Activated T-cell treated with anti-CD3 and anti-CD28 coated beads, Interleukin-2, amount 50 U/mL, for 72 hours (primary cell): ENCODE measurements at places on chromosomes 3 and 15.

GRCh38 chr15:66919421-66919820 lies 146.0 kb upstream of the SMAD3 start:
- DNase-seq = no peak

GRCh38 chr3:115655761-115656282 lies 32.5 kb downstream of the GAP43 start:
- DNase-seq = no peak

DNA sequence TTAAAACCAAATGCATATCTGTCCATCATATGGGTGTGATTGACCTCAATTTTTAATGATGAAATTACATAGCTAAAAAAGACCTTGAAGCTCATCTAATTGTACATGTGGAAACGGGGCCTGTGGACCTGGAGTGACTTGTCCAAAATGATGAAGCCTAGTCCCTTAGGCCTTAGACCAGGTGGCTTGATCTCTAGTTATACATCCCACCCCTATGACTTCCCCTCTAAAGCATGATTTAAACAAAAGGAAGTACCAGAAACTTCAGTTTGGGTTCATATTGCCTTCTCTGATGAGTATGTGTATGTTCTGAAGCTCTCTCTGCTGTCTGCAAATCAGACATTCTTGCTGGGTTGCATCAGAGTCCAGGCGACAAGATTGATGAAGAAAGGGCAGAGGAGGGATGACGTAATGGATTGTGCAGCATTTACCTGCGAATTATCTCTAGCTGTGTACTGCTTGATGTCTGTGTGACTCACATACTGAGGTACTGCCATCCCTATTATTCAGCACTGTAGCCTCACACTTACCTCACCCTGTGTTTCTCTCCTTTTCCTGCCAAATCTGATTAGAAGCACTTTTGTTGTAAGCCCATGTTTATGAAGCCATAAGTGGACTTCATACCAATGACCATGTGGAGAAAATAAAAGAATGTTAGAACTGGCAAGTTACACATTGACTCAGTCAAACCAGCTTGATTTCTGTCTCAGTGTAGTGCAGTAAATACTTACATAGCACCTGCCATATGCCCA lies 111.5 kb downstream of the FILIP1L start:
- DNase-seq = no peak

GRCh38 chr15:91855684-91856489 lies 2.4 kb downstream of the SLCO3A1 start:
- peak; percentile 15 for DNase-seq

DNA sequence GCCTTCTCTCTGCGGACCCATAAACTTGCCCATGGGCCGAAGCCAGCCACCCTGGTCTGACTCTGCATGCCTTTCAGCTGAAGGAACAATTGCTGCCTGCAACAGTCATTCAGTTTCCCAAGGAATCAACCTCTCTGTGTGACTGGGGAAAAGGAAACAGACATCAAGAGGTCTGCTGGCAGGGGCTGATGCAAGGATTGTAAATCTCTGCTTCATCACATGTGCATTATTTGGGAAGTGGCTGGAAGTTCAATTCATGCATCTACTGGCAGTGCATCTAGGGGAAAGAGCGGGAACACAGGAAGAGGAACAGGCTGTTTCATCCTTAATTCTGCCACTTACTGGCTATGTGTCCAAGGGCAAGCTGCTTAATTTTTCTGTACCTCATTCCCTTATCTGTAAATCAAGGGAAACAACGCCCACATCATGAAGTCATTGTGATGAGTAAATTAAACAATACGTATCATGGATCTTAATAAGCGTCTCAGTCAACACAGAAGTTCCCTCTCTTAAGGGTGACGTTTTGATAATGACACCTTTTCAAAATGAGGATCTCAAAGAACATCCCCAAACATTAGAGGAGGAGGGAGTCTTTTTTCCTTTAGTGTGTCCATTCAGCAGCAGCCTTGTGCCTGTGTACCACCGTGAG lies 17.4 kb upstream of the ADPGK start:
- no peak for DNase-seq

DNA sequence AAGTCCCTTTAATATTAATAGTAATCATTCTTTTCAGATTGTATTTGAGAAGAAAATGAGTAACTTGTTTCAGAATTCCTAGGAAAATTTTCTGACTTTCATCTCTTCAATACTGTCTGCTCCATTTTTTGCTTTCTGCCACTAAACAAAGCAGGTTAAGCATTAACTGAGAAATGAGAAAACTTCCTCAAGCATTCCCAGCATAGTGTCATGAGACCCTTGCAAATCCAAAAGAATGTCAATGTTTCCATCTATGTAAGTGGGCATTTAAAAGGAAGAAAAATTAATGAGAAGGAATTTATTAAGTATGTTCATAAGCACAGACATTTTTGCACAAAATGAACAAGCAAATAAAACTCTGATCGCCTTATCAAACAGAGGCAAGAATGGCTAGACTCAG lies 148.0 kb upstream of the STRIT1 start:
- DNase-seq = no peak

GRCh38 chr3:20013396-20013795 lies 1.3 kb upstream of the PP2D1 start:
- DNase-seq = no peak

DNA sequence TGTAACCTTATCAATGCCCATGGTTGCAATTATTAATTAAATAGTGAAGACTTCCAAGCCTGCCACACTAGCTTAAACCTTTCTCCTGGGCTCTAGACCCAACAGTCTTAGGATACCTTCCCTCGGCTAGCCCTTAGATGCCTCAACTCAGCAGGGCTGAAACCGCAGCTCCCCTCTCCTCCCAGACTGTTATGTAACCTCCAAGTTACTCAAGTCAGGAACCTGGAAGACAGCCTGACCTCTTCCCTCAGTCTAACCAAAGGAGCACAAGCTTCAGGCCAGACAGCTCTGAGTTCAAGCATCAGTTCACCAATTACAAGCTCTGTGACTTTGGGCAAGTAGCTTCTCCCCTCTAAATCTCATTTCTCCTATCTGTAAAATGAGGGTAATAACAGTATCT lies 70.5 kb upstream of the HACD2 start:
- no peak for DNase-seq

DNA sequence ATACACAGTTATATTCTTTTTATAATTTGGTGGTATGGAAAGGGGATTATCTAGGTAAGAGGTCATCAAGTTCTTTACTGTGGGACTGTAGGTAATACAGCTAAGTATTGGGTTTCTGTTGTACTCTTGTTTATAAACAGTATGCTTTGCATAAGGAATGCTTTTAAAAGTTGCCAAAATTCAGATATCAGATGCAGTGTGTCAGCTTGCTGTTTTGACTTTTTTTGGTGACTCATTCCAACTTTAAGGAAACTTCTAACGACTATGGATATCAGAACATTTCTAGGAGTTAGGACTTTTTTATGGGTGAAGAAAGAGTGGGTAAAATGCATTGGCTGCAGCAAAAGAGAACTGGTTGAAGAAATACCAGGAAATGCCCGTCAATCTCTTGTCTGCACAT lies 2.8 kb downstream of the SCAANT1 start:
- DNase-seq = no peak

GRCh38 chr15:32705446-32705845 lies 12.4 kb upstream of the GREM1 start:
- no peak for DNase-seq

GRCh38 chr3:63863150-63864007 lies at the start of the genes ATXN7 and THOC7:
Gene ATXN7 (plus strand): TSS chr3:63863867. CDS start chr3:63912599, 48,732 bp downstream.
Gene THOC7 (minus strand): TSS chr3:63863805. CDS start chr3:63863790, 15 bp downstream.
- DNase-seq = peak; percentile 73

DNA sequence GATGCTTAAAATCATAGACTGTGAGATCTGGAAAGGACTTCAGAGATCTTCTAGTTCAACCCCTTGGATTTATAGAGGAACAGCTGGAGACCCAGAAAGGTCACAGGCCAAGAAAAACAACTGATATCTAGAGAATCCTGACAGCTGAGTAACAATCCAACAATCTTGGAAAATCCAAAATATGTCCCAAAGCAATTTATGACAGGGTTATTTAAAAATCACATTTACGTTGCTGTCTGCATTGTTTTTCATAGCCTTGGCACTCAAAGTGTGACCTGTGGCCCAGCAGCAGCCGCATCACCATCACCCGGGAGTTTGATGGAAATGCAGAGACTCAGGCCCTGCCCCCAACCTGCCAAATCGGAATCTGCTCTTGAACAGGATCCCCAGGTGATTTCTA lies 78.8 kb downstream of the FBN1 start:
- DNase-seq = no peak

GRCh38 chr3:14333621-14334020 lies 68.8 kb upstream of the SLC6A6 start:
- no peak for DNase-seq

- no peak for DNase-seq
Observed at GRCh38 chr3:49844464-49845183, 11.7 kb downstream of the TRAIP start.

- DNase-seq = no peak
Observed at GRCh38 chr15:71939981-71940588, 129.7 kb downstream of the NR2E3 start.

- no peak for DNase-seq
Observed at GRCh38 chr3:106083854-106084253, 215.0 kb upstream of the CBLB start.

- DNase-seq = no peak
Observed at GRCh38 chr3:66381626-66382025, 119.2 kb downstream of the LRIG1 start.

DNA sequence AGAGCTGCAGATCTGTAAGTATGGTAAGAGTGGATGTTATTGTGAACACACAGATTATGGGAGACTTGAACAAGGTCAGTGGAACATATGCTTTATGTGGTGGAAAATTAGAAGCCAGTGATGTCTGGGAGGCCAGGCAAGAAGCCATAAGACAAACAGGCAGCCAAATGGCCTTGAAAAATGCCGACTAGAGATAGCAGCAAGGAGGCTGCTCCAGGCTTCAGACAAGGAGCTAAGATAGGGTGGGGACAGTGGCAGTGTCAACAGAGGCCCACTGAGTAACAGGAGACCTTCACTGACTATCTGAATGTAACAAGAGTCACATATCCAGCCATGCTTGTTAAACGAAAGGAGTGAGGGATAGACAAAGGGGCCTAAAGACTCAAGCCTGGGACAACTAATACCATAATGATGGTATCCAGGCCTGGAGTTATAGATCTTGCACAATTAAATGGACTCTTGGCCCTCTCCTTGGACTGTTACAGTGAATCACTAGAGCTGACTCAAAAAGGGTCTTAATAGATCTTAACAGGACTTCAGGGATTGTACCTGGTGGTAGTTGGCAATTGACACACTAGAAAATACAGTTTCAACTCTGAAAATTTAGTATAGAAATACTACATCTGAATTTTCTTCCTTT lies 50.6 kb downstream of the CFAP20DC start:
- DNase-seq = no peak

DNA sequence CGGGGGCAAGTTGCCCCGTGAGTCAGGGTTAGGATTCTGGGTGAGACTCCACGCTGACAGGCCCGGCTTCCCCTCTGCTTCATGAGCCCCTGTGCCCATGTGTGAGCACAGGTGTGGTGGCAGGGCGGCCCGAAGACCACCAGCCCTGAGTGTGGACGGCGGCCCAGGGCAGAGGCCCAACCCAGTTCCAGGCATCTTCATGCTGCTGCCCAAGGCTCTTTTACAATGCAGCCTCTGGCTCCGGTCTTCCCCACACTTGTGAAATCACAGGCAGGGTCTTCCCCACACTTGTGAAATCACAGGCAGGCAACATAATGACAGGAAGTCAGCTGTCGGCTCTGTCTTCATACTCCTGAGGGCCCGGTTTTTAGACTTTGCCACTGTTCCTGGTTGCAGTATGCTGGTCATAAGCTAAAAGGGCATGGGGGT lies 78.8 kb downstream of the AAGAB start:
- DNase-seq = peak; percentile 59

- DNase-seq = no peak
Observed at GRCh38 chr3:43919029-43919428, 228.3 kb downstream of the ABHD5 start.

DNA sequence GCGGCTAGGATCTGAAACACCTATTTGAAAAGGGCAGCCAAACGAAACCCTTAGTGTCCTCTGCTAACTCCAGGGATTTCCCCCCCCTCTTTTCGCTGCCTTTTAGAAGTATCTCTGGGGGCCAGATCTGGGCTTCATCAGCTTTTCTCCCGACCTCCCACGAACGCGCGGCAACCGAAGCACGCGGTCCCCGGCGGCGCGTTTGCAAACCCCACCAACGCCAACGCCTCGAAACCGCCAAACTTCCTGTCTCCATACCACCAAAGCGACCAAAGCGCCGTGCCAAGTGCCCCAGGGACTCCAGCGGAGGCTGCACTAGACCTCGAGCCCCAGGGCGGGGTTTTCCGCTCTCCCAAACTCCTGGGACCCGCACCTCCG lies 155.8 kb upstream of the FRMD4B start:
- DNase-seq = peak; percentile 6

DNA sequence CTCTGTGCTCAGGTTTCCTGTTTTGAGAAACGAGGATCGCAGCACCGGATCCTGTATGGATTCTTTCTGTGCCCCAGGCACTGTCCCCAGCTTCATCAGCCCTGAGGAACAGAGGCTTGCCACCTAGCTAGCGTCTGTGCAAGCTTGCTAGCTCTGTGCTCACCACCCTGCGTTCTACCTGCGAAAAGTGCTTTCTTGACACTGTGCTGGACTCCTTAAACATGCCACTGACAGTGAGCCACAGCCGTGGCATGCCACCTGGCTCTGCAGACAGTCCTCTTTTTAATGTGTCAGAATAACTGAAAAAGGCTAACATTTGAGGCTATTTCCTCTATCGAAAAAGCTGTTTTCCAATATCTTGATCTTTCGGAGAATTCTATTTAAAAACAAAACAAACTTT lies 1.4 kb downstream of the PGPEP1L start:
- no peak for DNase-seq

DNA sequence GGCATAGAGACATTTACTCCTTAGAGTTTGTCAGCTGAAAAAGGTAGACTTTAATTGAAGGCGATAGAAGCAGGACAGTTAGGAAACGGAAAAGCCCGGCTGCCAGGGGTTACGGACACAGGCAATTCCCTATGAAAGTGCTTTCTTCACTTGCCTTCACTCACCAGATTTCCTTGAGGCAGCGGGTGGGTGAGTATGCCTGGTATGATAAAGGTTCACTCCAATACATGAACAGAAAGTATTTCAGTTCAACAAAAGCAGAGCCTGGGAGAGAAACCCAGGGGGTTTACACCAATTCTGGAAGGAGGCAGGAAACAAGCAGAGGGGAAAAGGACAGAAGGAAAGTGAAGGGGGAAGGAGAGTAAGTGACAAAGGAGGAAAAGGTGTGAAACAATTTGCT lies 53.9 kb downstream of the QTRT2 start:
- no peak for DNase-seq

DNA sequence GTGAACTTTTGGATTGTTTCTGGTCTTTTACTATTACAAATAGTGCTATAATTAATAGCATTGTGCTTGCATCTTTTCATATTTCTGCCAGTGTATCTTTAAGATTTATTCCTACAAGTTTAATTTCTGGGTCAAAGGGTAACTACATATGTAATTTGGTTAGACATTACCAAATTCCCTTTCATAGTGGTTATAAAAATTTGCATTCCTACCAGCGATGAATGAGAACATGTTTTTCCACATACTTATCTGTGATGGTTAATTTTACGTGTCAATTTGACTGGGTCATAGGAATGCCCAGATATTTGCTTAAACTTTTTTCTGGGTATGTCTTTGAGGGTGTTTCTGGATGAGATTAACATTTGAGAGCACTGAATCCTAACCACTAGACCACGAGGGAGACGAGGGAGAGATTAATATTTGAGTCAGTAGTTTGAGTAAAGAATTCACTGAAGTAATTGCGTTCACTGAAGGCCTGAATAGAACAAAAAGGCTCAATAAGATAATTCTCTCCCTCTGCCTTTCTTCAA lies 132.3 kb upstream of the NEO1 start:
- DNase-seq = no peak
